ENCODE measurements at places on chromosomes 3 and 15.
A peak's percentile ranks its signal among the peaks of the same experiment; 100 is the strongest.

GRCh38 chr3:195609229-195609628, 25.5 kb upstream of the APOD start:
- no peak for DNase-seq

- no peak for DNase-seq
Observed at GRCh38 chr15:91135201-91136130, 35.4 kb downstream of the SV2B start.

DNA sequence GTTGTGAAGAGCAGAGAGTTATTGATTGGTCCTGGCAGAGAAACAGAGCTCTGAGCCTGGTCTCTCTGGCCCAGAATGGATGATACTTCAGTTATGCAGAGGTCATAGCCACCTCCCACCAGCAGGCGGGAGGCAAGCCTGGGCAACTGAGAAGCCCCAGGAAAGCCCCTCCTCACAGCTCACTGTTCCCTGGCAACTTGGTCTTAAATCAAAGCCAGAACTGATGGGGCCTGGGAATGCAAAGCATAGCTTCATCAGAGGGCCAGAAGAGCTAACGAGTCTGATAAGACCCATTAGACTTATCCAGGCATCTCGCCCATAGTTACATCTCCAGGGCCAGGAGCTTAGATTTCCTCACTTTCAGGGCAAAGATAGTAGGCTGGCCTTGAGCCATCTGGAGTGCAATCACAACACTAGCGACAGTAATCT, 5.5 kb upstream of the COLQ start:
- peak; percentile 35 for DNase-seq

GRCh38 chr15:55124616-55125015, 72.1 kb downstream of the RSL24D1 start:
- no peak for DNase-seq

GRCh38 chr15:90451053-90451850, 63.2 kb downstream of the IQGAP1 start:
- no peak for DNase-seq

GRCh38 chr15:99486371-99487336, 79.1 kb upstream of the MEF2A start:
- peak; percentile 44 for DNase-seq

DNA sequence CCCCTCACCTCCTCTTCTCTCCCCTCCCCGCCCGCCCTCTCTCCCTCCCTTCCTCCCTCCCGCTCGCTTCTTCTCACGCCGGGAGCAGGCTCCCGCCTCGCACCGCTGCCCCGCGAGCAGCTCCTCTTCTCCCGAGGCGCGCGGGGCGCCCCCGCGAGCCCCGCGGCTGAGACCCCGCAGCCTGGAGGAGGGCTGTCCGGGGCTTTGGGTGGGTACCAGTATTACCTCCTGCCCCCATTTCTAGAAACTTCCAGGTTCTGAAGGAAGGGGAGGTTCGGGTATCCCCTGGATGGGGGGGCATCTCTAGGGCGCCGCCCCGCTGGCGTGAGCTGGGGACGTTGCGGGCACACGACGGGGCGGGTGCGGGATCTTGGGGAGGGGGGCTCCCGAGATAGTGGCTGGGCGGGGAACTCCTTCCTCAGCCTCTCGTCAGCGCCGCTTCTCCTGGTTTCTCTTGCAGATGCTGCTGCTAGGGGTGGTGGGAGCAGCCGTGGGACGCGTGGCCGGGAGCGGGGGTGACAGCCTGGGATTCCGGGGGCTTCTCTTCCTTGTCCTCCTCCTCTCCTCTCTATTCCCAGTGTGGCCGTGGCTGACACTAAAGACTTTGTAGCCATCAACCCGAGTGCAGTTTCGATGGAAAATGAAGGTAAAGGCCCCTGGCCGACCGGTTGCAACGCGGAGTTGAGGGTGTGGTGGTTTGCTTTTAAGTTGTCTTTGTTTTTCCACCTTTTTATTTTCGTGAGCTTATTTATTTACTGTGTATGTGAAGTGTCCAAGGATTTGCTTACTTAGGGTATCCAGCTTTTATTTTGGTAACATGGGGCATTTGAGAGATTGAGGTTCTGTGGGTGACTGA, 474 bp downstream of the ATP2C1 start:
- peak; percentile 55 for DNase-seq

DNA sequence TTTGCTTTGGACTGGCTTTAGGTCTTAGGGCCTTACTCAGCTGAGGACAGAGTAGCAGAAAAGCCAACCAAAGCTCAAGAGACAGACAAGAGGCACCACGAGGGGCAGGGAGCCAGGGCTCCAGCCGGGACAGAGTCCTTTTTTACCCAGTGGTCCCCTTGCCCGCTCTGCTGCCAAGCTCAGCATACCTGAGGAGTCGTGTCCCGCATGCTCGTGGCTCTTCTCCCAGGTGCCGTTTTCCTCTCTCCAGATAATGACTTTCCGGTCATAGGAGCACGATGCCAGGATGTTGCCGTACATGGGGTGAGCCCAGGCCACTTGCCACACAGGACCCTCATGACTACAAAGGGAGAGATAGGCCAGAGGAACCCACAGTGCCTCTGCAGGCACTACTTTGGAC, 8.5 kb downstream of the SEC13 start:
- no peak for DNase-seq

GRCh38 chr3:122930063-122930997, 97.2 kb downstream of the SEMA5B start:
- no peak for DNase-seq

DNA sequence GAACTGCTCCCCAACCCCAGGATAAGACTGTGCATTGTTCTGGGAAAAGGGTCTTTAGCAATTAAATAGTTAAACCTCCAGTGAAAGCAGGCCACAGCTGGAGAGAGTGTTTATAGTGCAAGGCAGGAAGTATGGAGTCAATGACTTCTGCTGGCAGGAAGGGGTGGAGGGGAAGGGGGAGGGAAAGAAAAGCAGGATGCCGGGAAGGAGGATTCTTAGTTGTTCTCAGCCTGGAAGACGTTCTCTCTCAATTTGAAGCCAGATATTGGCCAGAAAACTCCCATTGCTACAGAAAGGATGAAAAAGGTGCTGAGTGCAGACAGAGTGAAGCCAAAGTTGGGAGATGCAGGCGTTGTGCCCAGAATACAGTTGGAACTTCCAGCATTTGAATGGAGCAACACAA, 35.7 kb upstream of the ACTL6A start:
- DNase-seq: no peak

DNA sequence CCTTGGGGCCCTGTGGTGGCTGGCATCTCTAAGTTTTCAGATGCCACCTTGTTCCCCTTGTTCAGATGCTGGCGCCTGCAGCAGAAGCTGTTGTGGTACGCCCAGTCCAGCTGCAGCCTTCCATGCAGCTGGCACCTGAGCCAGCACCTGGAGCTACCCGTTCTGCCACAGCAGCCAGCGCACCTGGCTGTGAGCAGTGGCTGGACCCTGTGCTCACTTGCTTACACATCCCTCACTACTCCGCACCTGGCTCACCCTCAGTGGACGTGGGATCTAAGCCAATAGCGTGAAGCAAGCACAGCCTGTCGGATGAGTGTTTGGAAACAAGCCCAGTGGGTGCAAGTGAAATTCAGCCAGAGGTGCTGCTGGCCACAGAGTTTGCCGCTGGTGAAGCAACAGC, 607.5 kb upstream of the BCHE start:
- DNase-seq: no peak

DNA sequence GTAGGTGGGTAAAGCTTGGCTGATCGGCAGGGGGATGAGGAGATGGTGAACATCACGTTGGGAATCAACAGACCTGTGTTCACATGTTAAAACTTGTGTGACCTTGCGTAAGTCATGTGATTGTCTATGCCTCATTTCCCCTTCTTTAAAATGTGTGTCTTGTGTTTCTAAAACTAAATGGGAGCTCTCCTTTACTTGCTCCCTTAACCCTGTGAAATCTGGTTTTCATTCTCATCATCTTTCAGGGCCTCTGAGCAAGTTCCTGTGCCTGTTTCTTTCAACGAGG, 29.7 kb upstream of the IREB2 start:
- DNase-seq: no peak

Measured in hematopoietic multipotent progenitor cell treated with erythropoietin and hydrocortisone succinate and interleukin-3 and kit ligand, for 6 days (in vitro differentiated cells).